Right kidney (tissue), 9 donors: ENCODE measurements at places on chromosomes 5 and 9.

DNA sequence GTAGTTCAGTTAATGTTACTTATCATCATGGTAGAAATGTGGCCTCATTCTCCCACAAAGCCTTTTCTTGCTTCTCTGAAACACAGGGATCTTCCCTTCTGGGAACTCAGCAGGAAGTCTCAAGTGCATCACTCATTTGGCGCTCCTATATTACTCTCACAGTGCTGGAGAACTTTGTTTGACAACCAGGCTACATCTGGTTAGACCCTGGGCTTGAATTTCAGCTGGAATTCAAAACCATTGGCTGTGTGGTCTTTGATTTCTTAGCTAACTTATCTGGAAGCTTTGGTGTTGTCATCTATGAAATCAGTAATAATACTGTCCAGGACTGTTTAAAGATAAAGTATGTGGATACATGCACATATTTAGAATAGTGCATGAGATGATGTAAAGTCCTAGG lies 1777.1 kb downstream of the MAT2B start:
- DNase-seq = no peak

GRCh38 chr5:169637549-169638121 lies 560 bp downstream of the DOCK2 start:
- no peak for DNase-seq

- DNase-seq = no peak
Measured at GRCh38 chr5:123214193-123214592, 125.2 kb downstream of the PRDM6 start.

DNA sequence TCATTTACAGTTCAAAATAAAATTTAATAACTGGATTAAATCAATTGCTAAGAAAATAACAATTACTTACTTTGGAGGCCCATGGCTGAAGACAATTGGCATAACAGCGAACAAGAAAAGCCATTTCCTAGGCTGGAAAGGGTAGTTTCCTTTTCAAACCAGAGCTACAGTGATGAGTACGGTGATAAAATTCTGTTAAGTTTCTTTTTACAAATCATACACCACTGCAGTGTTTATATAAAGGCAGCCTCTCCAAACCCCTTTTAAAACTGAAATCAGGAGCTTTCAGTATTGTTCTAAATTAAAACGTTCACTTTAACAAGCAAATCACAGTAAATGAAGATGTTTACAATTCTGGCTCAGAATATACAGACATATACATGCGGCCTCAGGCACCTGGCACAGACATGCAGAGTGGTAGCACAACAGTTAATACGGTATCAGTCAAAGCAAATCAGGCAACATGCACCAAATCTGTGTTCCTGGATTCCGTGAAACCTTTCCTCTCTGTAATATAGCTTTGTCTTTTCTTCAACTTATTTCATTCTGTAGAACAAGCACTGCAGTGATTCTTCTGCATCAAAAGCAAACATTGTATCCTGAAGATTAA lies 102.9 kb downstream of the RAPGEF6 start:
- DNase-seq = no peak

DNA sequence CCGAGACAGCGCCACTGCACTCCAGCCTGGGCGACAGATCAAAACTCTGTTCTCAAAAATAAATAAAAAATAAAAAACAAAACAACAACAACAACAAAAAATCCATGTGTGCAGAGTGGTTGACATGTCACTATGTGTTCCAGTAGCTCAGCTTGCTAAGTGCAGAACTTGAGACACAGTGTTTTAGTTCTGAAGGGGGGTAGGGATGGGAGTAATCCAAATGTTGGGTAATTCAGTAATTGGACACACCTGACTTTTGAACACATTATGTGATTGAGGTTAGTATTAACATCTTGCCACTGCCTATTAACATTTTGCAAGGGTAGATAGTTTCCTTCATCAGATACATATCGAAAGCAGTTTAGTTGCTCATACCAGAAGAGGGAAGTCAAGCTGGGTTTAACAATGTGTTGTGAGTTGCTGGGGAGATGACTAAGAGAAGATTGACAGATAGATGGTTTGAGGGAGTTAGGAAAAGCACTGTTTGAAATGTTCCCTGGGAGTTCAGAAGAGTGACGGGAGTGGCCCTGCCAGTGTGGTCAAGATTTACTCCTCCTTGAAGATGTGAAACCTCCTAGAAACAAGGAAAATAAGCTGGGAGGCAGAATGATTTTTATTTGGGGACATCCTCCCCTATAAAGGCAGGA lies 928 bp downstream of the HACD4 start:
- DNase-seq = no peak

- DNase-seq = no peak
Measured at GRCh38 chr9:112689161-112689740, 28.7 kb downstream of the INIP start.

GRCh38 chr9:129972816-129973215 lies 70.2 kb downstream of the FNBP1 start:
- DNase-seq = no peak

DNA sequence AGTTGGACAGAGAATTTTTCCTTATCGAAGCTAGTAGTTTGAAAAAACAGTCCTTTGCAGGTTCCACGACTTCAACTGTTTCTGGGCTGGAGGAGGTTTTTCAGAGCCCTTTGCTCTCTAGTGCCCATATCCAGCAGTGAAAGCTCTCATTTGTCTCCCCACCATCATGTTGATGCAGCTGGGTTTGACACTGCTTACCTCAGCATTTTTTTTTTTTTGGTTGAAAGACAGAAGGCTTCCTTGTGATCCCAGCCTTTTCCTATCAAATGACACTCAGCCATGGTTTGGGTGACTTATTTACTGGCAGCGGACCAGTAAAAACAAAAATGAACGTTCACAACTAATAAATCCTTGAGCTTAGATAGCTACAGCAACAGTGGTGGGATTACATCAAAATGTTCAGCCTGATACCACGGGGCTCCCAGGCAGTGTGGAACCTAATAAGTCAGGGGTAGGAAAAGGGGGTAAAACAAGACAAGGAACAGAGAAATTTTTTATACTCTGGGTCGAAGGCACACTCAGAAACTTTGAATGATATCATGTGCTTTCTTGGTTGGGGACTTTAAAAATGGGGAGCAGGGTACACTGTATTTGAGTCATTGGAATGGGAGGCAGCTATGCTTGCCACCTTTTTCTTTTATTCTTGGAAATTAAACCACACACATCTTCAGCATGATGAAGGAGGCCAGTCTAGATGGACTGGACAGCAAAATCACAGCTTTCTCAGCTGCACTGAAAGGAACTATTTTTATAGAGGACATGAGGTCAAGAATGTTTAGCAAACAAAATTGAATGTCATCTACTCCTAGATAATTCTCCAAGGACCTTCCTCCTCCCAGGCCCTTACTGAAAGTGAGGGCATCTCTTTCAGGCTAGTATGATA lies 308.9 kb upstream of the MPDZ start:
- DNase-seq = peak; percentile 57
